Stimulated activated CD8-positive, alpha-beta memory T cell treated with anti-CD3 and anti-CD28 coated beads, Interleukin-4, amount 100 ng/mL, for 48 hours (primary cell): ENCODE measurements at places on chromosomes 2 and 18.
A peak's percentile ranks its signal among the peaks of the same experiment; 100 is the strongest.

DNA sequence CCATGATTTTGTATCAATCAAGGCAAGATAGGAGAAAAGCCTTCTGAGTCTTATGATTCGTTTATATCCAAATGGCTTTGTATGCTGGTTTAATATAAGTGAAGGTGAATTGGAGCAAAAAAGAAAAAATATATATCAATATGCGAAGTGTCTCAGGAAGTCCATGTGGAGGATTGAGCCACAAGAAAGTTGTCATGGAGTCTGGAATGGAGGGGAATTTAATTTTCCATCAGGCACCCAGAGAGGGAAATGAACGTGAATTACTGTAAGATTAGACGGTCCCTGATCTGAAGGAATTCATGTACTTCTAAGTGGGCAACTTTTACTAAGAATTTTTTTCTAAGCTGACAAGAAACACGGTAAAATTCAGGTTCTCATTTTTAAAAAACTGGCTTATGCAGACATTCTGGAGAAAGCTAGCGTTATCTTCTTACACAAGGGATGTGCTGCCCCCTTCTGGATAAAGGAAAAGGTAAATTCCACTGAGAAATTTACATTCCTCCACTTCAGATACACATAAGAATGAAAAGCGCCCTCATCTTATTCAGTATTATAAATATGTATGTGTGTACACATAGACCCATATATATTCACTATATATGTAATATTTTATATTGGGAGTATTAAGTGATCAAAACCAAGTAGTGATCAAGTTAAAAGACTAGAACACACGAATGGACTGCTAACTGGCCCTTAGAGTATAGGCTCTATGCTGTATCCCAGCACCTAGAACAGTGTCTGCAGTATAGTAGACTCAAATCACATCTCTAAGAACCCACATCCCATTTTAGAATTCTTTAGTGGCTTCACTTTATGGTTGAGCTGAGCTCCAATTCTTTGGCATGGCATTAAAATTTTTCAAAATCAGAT is 289.0 kb upstream of the TFPI start:
- DNase-seq = no peak

GRCh38 chr2:124320051-124320688 is 295.1 kb downstream of the CNTNAP5 start:
- no peak for DNase-seq

DNA sequence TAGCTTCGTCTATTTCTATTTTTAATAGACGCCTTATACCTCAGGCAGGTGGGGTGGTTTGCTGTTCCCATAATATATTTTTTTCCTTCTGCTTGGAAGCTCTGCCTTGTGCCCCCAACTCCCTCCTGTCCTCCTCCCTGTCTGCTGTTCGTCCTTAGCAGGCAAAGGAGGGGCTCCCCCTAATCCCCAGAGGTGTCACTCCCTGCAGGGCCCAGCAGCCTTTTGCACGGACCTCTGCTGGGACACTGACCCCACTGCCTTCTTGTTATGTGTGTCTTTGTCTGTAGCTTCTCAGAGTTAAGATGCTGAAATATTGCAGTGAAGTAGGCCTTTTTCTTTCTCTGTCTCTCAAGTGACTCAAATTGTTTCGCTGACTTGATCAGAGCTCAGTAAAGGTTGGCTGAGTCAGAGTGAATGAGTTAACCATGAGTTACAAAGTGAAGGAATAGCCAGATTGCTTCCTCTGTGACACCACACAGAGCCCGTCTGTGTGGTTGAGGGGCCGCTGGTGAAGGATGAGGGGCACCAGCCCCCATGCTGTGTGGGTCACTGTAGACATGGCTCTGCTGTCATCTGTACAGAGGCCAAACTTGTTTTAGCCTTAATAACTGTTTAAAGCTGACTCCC is 47.7 kb downstream of the PRKCE start:
- peak; percentile 39 for DNase-seq

- DNase-seq = no peak
Observed at GRCh38 chr2:44943693-44944101, 2.2 kb downstream of the SIX3 start.

DNA sequence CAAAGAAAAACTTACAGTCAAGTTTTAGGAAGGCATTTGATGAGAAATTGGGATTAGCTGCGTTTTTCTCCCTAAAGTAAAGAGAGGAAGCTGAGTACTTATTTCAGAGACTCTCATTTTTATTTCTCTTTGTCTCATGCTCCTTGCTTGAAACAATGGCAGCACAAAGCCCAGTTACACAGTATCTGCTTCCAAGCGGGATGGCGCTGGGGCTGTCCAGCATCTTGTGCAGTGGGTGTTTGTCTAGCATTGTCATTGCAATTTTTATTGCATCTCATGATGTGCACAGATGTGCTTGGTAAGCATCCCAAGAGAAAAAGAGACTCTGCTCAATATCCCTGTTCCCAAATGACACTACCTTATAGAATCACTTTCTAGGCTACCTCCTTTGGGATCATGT is 102.8 kb upstream of the ZNF521 start:
- DNase-seq = no peak

DNA sequence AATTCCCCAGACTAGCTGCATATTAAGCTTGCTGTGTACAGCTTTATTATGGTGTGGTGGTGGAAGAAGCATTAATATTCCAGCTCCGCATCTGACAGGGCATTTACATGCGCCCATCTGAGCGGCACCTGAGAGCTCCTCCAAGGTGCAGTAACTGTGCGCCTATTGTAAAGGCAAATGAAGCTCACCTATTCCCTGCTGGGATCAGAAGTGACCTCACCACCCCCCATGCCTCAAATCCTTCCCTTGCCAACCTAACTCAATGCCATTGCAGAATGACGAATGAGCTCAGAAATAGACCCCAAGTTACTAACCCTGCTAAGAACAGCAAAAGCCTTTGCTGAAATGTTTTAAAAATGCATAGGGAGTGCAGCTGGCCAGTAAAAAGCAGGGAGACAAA is 14.3 kb downstream of the BCL11A start:
- no peak for DNase-seq
